ENCODE measurements at places on chromosomes 16 and 17.

- DNase-seq = no peak
These were observed 27.4 kb upstream of the ADORA2B start for GRCh38 chr17:15917438-15918027.

DNA sequence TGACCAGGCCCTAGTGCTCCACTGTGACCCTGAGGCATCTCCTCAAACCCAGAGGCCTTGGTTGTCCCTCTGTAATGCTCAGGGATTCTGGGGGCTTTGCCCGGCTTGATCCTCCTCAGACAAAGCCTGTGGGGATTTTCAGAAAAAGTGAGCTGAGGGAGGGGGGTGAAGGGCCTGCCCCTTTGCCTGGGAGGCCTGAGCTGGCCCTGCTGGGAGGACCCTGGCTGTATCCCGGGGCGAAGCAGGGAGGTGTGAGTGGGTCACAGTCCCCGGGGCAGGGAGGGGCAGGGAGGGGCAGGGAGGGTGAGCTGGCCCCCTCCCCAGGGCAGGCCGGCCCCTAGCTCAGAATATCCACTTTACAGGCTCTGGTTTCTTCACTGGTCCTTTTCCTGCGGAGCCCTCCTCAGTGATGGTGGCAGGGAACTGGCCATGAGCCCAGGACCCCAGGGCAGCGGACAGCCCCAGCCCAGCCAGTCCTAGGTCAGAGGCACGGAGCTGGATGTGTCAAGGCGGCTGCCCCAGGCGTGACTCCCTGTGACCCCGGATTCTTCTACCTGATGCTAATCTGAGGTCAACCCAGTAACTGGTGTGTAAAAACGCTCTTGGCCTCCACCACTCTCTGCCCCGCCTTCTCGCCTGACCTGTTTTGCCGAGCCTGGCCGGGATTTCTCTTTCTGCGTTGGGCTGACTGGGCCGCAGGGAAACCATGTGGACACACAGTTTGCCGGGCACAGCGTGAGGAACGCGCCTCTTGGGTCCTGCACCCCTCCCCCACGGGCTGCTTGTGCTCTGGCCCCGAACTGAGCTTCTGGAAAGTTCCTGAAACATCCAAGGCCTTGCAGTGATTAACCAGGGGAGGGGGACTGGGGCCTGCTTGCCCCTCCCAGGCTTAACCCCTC, 5.8 kb upstream of the FASN start:
- no peak for DNase-seq

DNA sequence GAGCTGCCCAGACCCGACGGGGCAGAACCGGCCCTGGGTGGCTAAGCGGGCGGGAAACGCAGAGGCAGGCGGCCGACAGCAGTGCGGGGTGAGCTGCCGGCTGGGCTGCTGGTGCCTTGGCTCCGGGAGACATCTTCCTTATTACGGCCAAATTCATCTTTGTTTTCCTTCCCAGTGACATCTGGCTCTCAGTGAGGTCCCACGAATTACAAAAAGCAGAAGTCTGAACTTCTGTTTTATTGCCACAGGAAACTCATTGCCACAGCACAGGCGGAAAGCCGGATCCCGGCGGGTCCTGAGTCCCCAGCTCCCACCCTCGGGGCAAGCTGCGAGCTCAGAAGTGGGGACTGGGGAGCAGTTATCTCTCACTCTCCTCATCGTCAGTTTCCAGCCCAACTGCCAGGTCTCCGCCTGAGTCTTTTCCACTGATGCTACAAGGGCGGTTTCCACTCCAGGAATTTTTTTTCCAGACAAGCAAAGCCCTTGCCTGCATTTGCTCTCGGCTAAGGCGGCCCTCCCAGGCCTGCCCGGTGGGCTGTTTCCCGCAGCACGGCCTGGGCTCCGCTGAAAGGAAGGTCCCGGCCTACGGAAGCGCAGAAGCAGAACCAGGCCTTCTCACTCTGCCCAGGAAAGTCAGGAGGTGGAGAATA, 40.3 kb downstream of the CBFA2T3 start:
- DNase-seq = no peak

DNA sequence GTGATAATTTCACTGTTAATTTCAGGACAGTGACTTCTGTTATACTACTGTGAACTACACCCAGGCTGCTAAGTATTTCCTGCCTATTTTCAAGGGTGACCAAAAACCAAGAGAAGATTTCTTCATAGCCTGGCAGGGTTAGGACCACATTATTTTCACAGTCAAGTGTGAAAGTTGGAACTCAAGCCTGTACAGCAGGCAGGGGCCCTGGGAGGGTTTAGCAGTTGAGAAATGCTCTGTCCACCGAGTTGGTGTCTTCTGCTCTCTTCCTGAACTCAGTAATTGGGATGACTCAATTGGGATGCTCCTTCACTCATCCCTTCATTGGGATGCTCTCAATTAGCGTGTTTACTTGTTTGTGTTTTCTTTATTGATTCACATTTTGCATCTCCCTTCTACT, 347.3 kb upstream of the CDH11 start:
- DNase-seq = no peak

DNA sequence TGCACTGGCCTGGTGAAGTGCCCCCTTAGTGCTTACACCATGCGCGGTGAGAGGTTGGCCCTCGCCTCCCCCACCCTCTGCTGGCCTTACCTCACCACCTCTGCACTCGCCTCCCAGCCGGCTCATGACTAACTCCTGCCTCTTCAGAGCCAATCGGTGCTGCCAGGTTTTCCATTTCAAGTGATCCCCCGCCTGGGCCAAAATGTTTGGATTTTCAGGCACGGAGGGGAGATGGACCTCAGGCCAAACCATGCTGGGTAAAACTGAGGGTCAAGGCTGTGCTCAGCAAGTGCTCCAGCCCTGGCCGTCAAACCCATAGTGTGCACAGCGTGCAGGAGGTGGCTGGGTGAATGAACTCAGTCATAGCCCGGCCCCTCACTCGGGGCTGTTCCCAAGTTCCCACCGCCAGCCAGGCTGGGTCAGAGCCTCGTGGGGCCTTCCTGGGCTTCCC, 175.4 kb downstream of the SEC14L1 start:
- no peak for DNase-seq

- DNase-seq = no peak
These were observed 47.2 kb upstream of the RASL10B start for GRCh38 chr17:35684055-35684802.

DNA sequence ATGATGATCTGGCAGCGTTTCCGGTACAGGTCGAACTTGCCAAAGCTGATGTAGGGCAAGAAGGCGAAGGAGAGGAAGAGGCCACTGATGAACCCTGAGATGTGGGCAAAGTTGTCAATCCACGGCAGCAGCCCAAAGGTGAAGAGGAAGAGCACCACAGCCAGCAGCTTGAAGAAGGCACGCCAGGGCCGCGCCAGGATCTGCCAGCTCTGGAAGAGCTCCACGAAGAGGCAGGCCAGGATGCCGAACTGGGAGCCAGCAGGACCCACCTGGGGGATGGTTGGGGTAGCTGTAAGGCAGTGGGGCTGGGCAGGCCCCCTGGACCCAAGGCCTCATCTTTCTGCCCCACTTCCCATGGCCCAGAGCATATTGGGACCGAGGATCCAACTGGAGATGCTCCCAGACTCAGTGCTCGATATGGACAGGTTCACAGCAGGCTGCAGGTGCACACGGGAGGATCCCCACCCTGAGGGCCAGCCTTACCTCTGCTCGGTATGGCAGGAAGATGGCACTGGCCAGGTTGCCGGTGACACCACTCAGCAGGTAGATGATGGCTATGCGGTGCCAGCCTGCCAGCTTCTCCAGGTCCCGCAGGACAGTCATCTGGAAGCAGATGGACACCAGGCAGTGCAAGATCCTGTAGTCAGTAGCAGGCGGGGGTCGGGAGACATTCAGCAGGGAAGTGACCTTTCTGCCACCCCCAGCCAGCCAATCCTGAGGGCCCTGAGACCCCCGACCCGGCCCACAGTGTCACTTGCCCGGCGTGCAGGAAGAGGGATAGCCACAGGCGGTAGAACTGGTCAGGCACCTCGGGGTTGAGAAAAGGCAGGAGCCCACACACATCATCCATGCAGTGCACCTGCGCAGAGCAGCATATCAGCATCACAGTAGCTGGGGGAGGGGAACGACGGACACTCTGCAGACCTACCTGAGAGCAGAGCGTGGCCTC, 5.1 kb downstream of the SNRNP25 start:
- no peak for DNase-seq

- DNase-seq = no peak
These were observed 2.6 kb downstream of the BAIAP3 start for GRCh38 chr16:1335996-1336395.

DNA sequence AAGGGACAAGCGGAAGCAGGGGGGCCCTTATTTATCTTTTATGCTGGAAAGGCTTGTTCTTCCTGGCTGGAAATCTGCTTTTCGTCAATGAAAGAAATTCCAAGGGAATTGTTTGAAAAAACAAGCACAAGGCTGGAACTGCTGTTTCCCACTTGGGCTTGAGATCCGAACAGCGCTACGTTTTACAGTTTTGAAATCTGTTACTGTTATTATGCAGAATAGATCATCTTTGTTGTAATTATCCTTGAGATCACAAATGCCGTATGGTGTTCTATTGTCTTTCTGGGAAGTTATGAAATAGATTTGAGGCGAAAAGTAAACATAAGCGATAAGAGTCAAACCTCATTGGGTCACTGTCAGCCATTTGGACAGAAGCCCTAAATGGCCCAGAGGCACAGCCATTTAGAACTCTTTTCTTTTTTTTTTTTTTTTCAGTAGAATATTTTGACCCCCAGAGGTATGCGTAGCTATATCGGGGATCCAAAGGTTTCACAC, 223.3 kb downstream of the IRX3 start:
- DNase-seq = no peak

- no peak for DNase-seq
These were observed 9.8 kb downstream of the MPHOSPH6 start for GRCh38 chr16:82160226-82160625.

DNA sequence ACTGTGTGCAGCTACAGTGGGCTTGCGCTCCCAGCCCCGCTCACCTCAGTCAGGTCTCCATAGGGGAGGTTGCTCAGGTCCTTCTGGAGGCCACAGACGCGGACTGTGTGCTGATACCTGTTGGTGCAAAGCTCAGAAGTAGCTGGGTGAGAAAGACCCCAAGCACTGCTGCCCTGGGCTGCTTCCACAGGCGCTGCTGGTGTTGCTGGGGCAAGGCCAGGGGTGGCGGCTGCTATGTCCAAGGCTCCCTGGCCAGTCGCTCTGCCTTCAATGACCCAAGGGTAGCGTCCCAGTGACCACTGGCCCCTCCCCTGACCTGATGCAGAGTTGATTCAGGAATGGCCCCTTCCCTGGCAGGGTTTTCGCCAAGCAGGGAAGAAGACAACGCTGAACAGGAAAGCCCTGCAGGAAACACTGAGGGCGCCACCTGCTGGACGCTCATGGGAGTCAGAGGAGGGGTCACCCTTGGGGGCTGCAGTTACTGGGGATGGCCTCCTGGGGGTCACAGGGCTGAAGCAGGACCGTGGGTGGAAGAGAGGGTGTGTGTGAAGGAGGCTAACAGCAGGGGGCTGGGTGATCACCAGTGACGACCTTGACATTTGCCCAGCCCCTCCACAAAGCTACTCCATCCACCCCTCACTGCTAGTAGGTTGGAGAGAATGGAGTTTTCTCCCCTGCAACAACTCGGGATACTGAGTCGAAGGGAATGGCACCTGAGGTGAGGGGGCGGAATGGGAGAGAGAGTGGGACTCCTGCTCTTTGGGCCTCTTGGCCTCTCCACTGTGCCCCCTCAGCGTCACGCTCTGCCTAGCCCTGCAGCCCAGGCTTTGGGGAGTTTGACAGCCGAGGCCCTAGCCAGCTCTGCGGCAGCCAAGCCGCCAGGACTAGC, 38.3 kb downstream of the ABCC12 start:
- peak; percentile 36 for DNase-seq

GRCh38 chr16:1295465-1295864, 14.0 kb upstream of the UBE2I start:
- no peak for DNase-seq

DNA sequence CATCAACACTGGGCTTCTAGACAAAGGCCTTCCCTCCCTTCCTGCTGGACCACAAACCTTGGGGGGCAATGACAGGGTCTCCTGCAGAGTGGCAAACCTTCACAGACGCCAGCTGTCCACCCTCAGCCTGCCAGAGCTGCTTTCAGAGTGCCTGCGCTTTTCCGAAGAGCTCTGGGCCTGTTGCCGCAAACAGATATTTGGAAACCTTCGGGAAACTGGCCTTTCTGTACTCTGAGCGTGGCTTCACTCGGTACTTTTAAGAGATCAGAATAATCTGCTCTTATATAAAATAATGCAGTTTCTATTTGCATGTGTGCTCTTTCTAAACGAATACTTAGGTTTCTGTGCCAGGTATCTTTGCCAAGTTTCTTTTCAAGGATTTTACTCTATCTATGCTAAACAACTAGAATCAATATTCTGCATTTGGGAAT, 152.1 kb upstream of the CHMP6 start:
- no peak for DNase-seq

DNA sequence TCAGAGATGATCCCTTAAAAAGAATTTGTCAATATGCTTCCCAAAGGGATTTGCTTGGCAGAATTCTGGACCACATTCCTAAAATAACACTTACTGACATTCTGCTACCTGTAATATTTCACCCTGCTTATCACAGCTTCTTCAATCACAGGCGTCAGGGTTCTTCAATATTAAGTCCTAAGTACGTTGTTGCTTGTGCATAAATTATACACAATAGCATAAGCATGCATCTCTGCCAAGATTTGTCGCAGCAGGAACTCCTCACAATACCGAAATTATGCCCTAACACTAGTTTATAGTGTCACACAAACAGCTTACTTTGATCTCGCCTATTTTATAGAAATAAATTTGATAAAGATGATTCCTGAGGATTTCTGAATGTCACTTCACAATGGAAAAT, 48.9 kb downstream of the UBE2G1 start:
- no peak for DNase-seq

- no peak for DNase-seq
These were observed 353.1 kb downstream of the FOXL1 start for GRCh38 chr16:86931410-86931941.

DNA sequence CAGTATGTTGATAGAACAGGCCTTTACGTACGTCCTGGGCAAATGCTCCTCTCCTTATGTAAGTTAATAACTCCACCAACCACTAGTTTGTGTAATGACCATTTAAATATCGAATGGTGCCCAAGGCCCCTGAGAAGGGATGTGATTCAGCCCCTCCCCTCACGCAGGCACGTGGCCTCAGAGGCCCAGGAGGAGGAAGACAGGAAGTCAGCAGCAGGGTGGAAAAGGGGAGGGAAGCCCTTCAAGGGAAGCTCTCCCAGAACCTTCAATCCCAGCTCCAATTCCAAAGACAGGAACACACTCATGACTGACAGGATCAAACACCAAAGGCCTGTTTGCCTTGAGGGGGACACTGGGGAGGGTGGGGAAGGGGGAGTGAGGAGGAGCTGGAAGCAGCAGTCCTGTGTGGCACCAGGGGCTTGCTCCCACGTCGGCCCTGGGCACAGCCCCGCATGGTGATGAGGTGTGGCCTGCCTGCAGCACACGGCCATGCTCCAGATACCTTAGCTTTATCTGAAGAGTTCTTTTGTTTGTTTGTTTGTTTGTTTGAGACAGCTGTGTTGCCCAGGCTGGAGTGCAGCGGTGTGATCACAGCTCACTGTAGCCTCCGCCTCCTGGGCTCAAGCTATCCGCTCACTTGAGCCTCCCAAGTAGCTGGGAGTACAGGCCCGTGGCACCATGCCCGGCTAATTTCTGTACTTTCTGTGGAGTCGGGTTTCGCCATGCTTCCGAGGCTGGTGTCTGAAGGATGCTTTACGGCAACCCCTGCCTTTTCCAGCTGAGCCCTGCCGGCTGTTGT, 105.0 kb downstream of the ZNF778 start:
- no peak for DNase-seq
